Eye (tissue), 1 donor: ENCODE measurements at places on chromosomes 7 and 10.

- peak; percentile 15 for DNase-seq
Observed at GRCh38 chr10:78620985-78621799, 447.6 kb upstream of the ZMIZ1 start.

DNA sequence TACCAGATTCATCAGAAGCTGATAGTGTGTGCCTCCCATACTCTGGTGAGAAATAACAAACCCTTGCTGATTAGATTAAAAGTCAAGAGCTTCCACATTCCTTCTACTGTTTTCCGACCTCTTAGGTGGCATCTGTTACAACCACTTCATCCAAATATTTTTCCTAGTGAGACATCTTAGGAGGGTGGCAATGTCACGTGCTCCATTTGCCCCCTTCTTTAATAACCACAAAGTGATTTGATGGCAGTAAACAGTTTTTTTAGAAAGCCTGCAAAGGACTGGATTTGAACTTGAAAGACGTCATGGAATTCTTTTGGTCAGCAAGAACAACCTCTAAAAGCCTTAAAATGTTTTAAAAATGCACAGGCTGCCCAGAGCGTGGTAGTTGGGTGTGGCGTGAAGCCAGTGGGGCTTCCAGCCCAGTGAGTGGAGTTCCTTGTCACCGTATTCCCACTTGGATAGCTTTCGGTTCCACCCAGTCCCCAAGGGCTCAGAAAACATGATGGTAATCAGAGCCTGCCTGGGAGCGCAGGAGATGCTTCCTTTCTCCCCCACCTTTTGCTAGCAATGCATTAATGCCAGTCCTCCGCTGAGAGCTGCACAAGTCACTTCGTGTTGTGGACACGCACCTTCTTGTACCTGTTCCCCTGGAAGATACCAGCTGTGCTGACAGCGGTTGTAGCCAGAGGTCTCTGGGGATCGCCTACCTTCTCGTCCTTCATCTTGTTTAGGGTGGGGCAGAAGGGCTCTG, 256.4 kb downstream of the KIAA1217 start:
- DNase-seq = no peak

- DNase-seq = no peak
Observed at GRCh38 chr7:141992688-141993087, 3.0 kb upstream of the MGAM start.

- no peak for DNase-seq
Observed at GRCh38 chr10:78896159-78896928, 172.4 kb upstream of the ZMIZ1 start.

DNA sequence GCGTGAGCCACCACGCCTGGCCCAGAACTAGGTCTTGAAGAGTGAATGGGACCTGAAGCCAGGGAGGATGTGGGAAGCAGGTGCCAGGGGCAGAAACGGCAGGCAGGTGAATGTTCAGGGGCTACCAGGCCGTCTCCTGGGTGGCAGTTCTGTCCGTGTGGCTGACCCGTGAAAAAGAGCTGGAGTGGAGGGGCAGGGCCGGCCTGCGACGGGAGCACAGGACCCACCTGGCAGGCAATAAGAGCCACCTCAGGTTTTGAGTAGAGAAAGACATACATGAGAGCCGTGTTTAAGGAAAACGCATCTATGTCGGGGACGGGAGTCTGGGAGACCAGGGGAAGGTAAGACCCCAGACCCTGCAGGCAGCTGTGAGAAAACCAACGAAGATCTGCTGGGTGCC, 70.7 kb upstream of the ATP6V0A4 start:
- no peak for DNase-seq

- no peak for DNase-seq
Observed at GRCh38 chr7:46220066-46220630, 299.1 kb upstream of the IGFBP3 start.

DNA sequence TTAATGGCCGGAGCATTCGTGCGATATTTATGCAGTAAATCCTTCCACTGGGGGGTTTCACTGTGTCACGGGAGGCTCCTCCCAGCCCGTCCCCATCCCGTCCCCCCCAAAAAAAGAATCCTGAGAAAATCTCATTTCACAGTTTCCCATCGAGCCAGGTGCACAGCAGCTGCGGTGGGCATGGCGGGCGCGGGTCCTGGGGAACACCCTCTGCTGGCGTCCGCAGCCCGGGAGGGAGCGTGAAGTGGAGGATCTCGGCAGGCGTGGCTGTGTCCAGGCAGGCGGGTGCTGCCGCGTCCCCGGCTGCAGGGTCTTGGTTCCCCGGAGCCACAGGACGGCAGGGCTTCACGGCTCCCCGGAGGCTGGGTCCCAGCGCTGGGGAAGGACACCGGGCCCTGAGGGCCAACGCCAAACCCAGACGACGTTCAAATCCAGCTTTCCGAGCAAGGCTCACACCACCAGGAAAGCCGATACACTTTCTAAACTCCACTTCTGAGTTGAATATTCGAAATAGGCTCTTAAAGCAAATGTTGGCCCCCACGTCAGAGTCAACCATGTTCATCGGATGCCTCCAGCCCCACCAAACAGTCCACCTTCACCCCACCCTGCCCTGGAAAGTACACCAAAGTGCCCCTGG, 55.7 kb downstream of the PDGFA start:
- no peak for DNase-seq

DNA sequence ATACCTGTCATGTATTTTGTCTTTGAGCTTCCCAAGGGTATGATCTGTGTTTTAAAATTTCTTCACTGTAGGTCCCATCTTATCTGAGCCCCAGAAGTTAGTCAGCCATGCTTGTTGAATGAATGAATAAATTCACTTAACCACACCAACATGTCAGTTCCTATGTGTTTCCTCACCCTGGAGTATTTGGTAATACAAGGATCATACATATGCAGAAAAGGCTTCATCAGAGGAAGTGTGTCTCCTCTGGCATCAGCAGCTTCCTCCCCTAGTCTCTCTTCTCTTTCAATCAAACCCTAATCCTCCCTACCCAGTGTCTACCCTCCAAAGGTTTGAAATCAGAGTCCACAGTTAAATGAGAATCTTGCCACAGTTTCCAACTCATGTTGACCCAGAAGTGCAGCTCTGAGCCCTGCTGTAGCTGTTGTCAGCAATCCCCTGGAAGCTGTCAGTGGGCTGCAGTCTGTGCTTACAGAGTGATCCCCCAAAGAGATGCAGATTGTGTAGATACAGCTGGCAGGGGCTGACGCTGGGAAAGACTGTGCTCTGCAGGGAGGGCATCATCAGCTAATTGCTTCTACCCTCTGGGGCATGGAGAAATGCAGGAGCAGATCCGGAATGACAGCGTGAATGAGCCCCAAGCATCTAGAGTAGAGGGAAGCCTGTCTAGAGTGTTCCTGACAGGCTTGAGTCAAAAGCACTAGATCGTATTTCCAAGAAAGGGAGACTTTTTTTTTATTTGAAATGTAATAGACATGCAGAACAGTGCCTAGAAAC, 105.0 kb upstream of the WDR11 start:
- peak; percentile 86 for DNase-seq

DNA sequence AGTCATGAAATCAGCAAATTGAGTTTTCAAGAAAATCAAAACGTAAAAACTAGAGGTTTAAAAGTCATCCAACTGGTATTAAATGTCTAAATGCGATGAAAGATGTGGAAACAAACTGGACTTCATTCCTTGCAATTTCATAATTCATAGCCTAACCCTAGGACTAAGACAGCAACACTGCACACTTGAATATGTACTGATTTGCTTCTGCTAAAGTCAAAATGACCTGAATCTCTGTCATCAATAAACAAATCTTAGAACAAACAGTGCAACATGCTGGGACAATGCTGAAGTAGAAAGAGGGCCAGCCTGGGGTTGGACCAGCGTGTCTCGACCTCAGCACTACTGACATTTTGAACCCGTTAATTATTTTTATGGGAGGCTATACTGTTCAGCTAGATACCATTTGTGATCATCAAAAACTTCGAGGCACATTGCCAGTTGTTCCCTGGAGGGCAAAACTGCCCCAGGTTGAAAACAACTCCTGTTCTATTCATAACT, 47.1 kb downstream of the MYOF start:
- no peak for DNase-seq

GRCh38 chr7:38300175-38300574, 26.7 kb upstream of the TARP start:
- DNase-seq = no peak

DNA sequence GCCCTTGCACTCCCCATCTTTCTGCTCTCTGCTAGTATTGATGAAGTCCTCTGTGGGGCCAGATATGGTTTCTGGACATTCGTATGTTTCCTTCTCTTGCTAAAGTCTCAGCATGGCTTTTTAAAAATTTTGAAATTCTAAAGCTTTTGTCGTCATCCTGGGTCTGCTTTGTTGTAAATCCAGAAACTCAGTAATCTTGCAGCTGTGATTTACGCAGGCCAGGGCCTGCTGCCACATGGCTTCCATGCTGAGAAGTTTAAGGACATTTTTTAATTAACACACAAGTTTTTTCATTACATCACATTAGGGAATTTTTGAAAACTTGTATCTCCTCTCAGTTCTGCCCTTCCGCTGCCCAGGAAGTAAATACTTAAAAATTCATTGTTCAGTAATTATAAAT, 686.1 kb upstream of the IGFBP3 start:
- no peak for DNase-seq

GRCh38 chr10:24963521-24964041, 11.2 kb upstream of the PRTFDC1 start:
- peak; percentile 68 for DNase-seq

DNA sequence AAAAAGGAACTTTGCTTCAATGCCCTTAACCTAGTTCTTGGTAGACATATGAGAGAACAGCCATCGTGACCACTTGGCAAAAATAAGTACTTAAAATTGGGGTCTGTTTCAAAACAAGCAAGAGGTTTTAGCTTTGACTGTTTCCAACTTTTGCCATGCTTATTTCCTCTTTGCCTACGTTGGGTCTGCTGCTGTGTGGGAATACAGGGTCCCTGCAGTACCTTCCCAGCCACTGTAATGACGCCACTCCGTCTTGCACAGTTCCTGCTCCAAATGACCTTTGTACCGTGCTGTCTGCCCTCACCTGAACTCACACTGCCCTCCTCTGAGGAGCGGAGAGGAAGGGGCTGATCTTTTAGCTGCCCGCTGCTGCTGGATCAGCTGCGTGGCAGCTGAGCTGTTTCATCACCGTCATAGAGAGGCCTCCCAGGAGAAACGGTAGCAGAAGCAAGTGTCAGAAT, 133.1 kb downstream of the MAPK8 start:
- peak; percentile 50 for DNase-seq

DNA sequence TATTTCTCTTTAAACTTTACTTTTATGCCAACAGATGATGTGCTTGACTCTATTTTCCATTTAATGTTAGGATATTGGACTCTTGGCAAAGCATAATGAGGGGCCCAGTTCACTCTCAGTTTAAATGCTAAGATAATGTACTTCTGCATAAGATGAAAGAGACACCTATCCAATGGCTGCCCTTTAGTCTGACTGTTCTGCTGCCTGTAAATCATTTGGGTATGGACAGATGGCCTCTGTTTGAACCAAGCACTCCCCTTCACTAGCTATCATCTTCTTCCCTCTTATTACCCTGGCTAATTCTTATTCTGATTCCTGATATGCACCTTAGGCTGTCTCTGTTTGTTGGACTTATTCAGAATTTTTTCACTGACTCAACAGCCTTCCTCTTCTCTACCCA, 72.1 kb downstream of the SEM1 start:
- no peak for DNase-seq

DNA sequence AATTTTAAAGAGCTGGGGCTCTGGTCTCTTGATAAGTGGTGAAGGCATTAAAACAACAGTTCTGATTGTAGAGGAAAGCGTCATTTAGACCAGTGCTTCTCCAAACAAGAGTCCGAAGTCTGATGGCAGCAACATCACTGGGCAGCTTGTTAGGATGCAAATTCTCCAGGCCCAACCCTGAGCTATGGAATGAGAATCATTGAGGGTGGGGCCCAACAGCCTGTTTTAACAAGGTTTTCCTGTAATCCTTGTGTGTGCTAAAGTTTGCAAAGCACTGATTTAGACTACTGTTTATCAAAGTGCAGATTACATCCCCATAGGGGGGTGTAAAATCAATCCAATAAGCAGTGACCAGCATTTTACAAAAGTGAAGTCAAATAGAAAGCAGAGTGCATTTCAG, 2.6 kb upstream of the ZNRF2 start:
- no peak for DNase-seq

- no peak for DNase-seq
Observed at GRCh38 chr10:3588346-3588745, 196.7 kb downstream of the KLF6 start.

DNA sequence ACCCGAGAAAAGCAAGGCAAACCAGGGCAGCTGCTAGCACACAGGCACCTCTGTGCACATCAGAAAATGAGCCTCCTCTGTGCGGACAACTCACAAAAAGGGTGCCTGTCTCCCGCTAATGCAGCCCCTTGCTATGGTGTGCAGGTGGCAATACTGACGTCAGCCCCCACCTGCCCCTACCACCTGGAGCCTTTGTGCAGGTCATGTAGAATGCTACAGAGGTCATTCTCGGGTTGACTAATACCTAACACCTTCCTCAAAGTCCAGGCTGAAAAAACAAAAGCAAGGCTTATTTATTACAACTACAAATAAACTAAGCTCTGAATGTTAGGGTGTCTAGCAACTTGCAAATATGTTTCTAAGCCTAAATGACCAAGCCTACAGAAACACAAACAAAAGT, 13.9 kb downstream of the PIP4K2A start:
- DNase-seq = no peak

DNA sequence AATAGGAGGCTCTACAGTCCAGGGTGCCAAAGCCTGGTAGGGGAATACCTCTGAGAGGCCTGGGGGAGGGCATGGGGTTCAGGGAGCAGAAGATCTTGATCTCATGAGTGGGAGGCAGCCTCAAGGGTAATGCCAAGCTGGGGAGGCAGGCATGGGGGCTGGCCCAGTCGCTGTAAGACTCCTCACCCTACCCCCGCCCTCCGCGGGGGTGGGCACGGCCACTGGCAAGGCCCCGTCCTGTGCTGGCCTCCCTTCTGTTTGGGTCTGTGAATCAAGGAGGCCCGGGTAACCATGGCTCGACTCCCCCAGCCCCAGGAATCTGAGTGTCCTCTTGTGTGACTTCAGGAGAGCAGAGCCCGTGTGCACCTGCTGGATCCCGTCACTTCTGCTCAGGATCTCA, 473.9 kb downstream of the PLXNA4 start:
- DNase-seq = no peak

DNA sequence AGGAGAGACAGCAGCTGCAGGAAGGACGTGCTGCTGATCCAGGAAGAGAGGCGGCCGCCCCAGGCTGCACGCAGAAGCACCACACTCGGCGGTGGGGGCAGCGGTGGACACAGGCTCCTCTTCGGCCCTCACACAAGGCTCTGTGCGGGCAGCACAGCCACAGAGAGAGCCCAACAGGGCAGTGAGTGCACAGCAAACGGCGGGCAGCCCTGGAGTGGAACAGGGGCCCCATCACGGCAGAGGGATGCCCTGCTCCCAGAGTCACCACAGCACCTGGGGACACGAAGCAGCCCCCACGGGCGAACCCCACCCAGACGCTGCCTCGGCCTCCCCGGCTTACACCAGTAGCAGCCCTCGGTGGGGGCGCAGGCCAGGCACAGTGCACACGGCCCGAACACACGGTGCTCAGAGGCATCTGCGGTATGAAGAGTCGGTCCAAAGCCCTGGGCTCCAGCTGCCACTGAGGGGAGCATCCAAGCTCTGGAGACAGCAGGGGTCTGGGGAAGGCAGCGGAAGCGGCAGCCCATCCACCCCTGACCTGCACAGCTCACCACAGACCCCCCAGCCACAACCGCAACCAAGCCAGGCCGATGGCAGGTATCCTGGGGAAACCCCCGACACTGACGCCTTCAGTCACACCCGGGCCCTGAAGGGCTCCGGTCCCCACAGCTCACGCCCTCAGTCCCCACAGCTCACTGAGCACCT, 16.8 kb downstream of the NUDT1 start:
- no peak for DNase-seq

- no peak for DNase-seq
Observed at GRCh38 chr7:79341902-79342301, 111.6 kb downstream of the MAGI2 start.

- DNase-seq = no peak
Observed at GRCh38 chr7:19352305-19352695, 207.1 kb upstream of the FERD3L start.
